Fibroblast of villous mesenchyme (primary cell): ENCODE measurements at places on chromosomes 11 and 22. TPM values are rescaled to one million over a fixed set of nuclear protein-coding genes. Genes with fewer than 3 reads are reported as not detected.
A peak's percentile ranks its signal among the peaks of the same experiment; 100 is the strongest.

- peak; percentile 99 for DNase-seq
Observed at GRCh38 chr11:114295676-114296604, at the start of gene NNMT. TSS of gene NNMT (plus strand) at chr11:114296399. CDS start at chr11:114296557, 158 bp downstream.

GRCh38 chr22:44358709-44359440 lies 46.1 kb upstream of the SHISAL1 start:
- no peak for DNase-seq

The UCP3 gene
- 1.3 and 1.7 TPM in 2 replicates for total RNA-seq

DNA sequence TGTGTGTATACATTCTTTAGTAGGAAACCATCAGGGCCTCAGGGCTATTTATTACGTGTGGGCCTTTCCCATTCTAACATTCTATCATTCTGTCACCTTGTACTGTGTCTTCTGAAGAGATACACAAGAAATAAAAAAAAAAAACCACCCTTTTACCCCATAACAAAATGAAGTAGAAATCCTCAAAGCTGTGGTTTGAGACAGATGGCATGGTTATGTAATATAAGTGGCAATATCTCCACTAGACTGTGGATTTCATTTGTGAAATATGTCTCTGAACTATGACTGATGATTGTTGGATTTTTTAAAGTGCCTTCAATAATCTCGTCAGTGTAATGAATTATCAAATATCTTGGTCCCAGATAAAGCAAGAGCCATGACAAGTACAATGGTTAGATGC lies 150.0 kb upstream of the BLID start:
- DNase-seq = no peak

- DNase-seq = no peak
Observed at GRCh38 chr11:125918140-125918840, 14.0 kb downstream of the DDX25 start.

The CXCR5 gene
- not detected in 2 replicates for total RNA-seq
